Kidney (tissue), 22 donors: ENCODE measurements at places on chromosomes 4 and X.
A peak's percentile ranks its signal among the peaks of the same experiment; 100 is the strongest.

DNA sequence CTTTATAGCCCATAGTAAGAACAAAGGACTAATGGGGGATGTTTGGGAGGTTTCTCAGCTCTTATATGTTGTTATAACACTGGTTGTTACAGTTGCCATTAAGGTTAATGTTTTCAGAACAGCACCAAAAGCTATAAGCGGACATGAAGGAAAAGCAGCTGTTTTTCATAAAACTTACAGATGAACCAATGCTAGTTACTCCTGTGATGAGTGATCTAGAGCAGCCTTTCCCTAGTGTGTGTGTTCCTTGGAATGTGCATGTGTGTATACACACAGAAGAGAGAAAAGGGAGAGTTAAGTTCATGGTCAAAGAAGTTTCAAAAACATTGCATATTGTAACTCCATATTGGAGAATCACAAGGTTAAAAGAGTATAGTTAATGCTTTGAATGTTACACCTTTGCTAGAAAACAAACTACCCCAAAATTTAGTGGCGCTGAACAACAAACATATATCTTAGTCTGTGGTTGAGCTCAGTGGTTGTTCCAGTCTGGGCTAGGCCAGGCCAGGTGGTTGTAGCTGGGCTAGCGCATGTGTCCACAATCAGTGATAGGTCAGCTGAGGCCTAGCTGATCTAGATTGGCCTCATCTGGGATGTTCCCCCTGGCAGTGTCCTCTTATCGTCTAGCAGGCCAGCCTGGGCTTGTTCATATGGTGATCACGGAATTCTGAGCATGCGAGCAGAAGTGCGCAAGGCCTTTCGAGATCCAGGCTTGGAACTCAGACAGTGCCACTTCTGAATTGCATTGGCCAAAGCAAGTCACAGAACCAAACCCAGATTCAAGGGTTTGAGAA lies 151.0 kb downstream of the NHS start:
- no peak for DNase-seq

GRCh38 chr4:78953769-78954666 lies 14.8 kb upstream of the PAQR3 start:
- peak; percentile 26 for DNase-seq

- no peak for DNase-seq
These were observed 83.3 kb upstream of the AMELX start for GRCh38 chrX:11209798-11210414.

- DNase-seq: no peak
These were observed 58.2 kb upstream of the NKAP start for GRCh38 chrX:120001787-120002186.

GRCh38 chr4:41933997-41934503 lies 1.2 kb upstream of the TMEM33 start:
- no peak for DNase-seq

DNA sequence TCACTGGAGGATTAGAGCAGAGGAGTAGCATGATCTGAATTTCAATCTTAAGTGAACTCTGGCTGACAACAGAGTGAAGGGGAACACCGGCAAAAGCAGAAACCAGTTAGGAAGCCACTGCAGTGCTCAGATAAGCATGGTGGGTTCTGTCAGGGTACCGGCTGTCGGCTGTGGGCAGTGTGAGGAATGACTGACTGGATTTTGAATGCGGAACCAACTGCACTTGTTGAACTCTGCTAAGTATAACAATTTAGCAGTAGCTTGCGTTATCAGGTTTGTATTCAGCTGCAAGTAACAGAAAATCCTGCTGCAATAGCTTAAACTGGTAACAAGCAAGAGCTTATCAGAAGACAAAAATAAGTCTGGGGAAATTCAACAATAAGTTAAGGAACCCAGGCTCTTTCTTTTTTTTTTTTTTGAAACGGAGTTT lies 5.2 kb downstream of the HTT start:
- no peak for DNase-seq

DNA sequence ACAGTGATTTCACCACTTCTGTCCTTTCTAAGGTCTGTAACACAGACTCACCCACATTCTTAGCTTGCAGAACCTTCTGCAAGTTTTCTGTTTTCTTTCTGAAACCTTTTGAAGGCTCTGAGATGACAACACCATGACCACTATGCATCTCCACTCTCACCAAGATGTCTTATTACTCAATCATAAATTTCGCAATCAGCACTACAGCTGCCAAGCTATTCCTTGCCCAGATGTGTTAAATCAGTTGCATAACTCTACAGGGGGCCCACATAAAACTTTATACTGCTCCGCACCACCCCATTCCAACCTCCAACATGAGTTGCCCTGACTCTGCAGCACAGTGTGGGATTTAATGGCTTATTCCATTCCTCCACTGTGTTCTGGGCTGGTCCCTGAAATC lies 229.9 kb downstream of the COL25A1 start:
- no peak for DNase-seq

DNA sequence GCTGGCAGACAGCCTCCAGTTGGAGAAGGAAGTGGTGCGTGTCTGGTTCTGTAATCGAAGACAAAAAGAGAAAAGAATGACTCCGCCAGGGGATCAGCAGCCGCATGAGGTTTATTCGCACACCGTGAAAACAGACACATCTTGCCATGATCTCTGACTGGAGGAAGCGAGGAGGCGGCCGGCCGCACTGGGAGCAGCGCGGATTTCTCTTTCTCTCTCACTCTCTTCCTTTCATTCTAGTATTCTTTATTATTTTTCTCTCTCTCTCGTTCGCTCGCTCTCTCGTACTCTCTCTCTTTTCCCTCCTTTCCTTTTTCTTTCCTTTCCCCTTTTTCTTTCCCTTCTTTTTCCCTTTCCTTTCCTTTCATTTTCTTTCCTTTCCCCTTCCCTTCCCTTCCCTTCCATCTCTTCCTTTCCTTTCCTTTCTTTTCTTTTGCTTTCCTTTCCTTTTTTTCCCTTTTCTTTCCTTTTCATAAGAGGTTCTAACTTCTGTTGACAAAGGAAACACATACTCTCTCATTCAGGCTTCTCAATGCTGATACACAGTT lies 1.2 kb downstream of the POU3F4 start:
- DNase-seq: no peak

DNA sequence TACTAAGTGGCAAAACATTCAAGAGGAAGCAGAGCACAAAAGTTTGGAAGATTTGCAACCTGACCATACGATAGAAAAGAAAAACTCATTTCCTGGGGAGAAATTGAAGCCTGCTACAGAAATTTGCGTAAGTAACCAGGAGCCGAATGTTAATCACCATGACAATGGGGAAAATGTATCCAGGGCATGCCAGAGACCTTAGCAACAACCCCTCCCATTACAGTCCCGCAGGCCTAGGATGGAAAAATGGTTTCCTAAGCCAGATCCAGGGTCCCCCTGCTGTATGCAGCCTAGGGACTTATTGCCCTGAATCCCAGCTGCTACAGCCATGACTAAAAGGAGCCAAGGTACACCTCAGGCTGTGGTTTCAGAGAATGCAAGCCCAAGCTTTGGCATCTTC lies 472.2 kb upstream of the KLHL4 start:
- no peak for DNase-seq

- DNase-seq: peak; percentile 61
These were observed 37.8 kb upstream of the PCDH19 start for GRCh38 chrX:100447655-100448397.

DNA sequence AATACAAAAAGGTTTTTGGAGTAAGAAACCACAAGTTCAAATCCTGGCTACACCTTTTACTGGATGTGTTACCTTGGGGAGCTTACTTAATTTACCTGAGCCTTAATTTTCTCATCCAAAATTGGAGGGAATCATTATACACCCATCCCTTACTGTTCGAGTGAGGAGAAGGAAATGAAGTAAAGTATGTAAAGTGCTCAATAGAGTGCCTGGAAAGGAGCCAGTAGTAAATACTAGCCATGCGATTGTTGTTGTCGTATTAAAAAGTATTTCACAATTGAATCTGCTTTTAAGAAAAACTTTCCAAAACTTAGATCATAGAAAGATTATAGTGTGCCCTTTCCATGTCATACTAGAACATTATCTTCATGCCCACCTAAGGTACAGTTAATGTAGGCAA lies 124.5 kb downstream of the ATXN3L start:
- no peak for DNase-seq

DNA sequence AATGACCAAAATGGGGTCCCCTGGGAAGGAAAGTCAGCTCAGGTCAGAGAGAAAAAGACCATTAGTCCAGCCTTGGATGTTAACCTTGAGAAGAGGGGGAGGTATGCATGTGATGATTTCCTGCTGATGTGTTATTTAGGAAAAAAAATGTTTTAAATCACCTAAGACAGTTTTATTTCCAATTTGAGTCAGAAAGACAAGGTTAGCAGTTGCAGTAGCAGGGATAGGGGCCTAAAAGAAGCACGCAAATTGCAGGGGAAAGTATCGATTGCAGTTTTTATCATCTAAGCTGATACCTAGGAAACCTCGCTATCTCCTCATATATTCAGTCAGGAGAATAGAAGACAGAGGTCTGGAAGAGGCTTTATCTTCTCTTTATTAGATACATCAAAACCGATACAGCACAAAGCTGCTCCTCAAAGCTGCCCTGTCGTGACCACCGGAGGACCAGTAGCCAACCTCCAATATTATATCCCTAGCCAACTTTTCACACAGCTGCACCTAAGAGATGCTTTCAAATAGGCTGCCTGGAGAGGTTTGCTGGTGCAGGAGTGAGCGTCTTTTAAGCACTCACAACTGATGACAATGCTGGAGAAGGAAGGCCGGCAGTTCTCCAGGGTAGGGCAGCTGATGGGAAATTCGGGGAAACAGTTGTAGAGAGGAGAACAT lies 289.4 kb downstream of the INPP4B start:
- DNase-seq: no peak

GRCh38 chr4:117421706-117422105 lies 336.3 kb upstream of the TRAM1L1 start:
- no peak for DNase-seq

GRCh38 chrX:42704454-42704853 lies 73.5 kb downstream of the PPP1R2C start:
- DNase-seq: no peak

DNA sequence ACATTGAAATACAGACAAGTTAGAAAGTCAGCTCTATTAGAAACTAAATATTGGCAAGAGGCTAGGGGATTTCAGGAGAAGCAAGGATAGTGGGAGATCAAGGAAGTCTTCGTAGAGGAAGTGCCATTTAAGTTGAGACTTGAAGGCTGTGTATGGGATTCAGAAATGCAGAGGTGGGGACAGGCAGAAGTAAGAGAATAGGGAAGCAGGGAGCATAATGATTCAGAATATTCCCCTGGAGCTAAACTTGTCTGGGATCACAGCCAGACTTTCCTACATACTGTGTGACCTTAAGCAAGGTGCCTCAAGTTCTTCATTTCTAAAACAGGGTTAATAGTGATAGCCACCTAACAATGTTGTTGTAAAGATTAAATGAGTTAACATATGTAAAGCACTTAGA lies 108.8 kb downstream of the DDIT4L start:
- DNase-seq: no peak

DNA sequence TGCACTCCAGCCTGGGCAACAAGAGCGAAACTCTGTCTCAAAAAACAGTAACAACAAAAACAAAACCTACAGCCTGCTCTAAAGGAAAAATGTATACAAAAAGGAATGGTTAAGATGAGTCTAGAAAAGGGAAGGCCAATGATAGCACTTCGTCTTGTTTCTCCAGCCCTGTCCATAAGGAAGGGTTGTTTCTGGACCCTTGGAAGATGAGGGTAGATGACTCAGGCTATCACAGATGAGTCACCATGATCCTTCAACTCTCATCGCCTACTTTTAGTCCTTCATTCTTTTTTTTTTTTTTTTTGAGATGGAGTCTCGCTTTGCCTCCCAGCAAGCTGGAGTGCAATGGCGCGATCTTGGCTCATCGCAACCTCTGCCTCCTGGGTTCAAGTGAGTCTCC lies 8.8 kb downstream of the PLA2G12A start:
- DNase-seq: no peak

- DNase-seq: no peak
These were observed 63.5 kb downstream of the PJA1 start for GRCh38 chrX:69101683-69102251.

DNA sequence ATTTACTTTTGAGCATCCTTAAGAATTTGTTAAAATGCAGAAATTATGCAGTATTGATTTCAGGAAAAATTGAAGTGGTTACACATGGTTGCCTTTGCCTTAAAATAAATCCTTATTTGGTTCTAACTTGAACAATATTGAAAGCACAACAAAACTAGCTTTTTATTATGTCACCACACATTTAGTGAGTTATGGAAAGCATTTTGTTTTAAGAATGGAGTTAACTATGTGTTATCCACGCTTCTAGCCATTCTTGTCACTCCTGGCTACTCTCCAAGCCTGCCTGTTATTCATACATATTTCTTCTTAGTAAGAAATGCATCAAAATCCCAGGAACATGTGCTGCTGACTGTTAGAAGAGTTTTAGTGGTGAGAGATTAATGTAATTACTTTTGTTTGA lies 73.9 kb downstream of the FAT4 start:
- no peak for DNase-seq

- no peak for DNase-seq
These were observed 159.7 kb downstream of the NSUN7 start for GRCh38 chr4:40909363-40909876.

GRCh38 chr4:104457308-104457981 lies 37.2 kb downstream of the CXXC4 start:
- DNase-seq: no peak

GRCh38 chrX:154348114-154348531 lies 26.3 kb downstream of the FLNA start:
- peak; percentile 71 for DNase-seq

- DNase-seq: peak; percentile 66
These were observed 403 bp upstream of the LGI2 start for GRCh38 chr4:25031077-25031621.

- no peak for DNase-seq
These were observed 98.9 kb downstream of the PARM1 start for GRCh38 chr4:75031775-75032174.

- peak; percentile 58 for DNase-seq
These were observed 202.7 kb upstream of the ETNPPL start for GRCh38 chr4:108965472-108966076.

DNA sequence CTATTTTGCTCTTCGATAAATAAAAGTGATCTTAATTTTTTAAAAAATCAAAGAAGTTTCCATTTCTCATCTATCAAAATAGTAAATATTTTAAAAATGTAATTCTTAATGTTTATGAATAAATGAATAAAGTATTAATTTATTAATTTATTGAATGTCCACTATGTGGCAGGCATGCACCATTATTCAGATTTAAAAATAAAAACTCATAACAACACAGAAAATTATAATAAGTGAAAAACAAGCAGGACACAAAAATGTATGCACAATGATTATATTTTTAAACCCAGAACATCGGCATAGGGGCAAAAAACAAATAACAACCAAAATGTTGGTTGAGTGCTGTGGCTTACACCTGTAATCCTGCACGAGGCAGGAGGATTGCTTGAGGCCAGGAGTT lies 5.3 kb upstream of the PYURF start:
- no peak for DNase-seq

- no peak for DNase-seq
These were observed 159.6 kb downstream of the LHFPL1 start for GRCh38 chrX:112520124-112520523.

DNA sequence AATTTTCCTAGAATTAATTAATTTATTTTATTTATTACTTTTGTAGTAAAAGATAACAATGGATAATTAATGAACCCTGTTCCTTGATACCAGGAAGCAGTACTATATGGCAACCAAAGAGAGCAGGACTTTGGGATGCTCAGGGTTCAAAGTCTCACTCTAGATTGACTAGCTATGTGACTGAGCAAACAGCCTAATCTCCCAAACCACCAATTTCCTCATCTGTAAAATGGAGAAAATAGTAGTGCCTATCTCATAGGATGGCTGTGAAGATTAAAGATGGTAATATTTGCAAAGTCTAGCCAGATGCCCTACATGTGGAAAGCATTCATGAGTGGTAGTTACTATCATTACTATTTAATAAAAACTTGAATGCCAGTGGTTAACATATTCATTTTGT lies 97.6 kb downstream of the PRDM5 start:
- DNase-seq: no peak
